Activated B cell treated with CpG ODN at 0.5 μM for 24 hours (primary cell): ENCODE measurements at places on chromosomes 5 and 9.

DNA sequence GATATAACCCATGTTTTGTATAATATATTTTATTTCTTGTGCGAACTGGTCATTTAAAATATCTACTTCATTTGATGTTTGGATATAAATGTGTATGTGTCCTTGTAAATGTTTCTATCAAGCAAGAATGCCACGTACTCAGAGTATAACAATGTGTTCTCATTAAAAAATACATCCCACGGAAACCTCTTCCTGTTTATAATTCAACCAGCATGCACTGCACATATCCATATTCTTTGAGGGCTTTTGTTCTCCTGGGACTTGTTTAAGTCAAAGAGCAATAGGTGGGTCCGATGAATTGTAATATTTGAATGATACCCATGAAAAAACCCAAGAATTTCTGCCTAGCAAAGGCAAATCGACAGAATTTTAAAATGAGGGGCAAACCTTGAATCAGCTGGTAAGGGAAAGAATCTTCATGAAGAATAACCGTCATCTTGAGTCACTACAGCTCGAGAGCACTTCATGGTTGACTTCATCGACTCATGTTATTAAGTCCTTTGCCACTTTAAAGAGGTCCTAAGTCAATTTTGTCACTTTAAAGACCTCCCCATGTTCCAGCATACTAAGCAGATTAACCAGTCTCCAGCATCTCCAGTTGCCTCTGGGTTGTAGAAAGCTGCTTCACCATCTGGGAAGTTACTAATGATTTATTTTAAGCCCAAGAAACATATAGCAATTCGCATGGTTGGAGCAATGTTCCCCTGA is 80.6 kb downstream of the NPR3 start:
- DNase-seq, result no peak

- no peak for DNase-seq
Observed at GRCh38 chr9:70602321-70603019, 188.0 kb upstream of the KLF9 start.

GRCh38 chr5:99922386-99922785 is 612.8 kb upstream of the FAM174A start:
- DNase-seq, result no peak

- no peak for DNase-seq
Observed at GRCh38 chr5:17216974-17217492, 398 bp upstream of the BASP1 start.

- DNase-seq, result no peak
Observed at GRCh38 chr9:79928661-79929223, 357.0 kb downstream of the TLE4 start.

GRCh38 chr5:94473936-94474335 is 144.5 kb downstream of the KIAA0825 start:
- DNase-seq, result no peak

GRCh38 chr5:152305525-152305924 is 99.6 kb downstream of the NMUR2 start:
- no peak for DNase-seq

- no peak for DNase-seq
Observed at GRCh38 chr5:75584641-75585040, 26.6 kb upstream of the ANKDD1B start.

DNA sequence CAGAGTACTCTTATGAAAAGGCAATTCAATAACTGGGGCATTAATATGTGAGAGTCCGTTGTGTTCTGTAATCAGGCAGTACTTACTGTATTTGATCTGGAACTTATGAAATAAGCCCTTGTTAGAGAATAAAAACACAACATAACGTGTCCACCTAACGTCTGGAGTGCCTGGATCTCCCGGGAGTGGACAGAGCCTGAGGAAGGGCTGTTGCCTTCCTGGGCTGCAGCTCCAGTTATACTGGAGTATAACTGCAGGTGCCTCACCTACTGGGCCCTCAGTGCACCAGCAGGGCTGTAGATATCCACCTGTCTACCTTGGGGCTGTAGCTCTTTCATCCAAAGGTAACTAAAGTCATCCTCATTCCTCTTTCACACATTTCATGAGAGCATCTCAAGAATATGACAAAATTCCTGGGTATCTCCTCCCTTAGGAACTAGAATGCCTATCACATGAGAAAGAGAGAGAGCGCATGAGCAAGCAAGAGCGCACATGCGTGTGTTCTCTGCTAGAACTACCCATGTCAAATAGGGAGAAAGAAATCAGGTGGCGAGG is 200.1 kb downstream of the GAPVD1 start:
- DNase-seq, result no peak

DNA sequence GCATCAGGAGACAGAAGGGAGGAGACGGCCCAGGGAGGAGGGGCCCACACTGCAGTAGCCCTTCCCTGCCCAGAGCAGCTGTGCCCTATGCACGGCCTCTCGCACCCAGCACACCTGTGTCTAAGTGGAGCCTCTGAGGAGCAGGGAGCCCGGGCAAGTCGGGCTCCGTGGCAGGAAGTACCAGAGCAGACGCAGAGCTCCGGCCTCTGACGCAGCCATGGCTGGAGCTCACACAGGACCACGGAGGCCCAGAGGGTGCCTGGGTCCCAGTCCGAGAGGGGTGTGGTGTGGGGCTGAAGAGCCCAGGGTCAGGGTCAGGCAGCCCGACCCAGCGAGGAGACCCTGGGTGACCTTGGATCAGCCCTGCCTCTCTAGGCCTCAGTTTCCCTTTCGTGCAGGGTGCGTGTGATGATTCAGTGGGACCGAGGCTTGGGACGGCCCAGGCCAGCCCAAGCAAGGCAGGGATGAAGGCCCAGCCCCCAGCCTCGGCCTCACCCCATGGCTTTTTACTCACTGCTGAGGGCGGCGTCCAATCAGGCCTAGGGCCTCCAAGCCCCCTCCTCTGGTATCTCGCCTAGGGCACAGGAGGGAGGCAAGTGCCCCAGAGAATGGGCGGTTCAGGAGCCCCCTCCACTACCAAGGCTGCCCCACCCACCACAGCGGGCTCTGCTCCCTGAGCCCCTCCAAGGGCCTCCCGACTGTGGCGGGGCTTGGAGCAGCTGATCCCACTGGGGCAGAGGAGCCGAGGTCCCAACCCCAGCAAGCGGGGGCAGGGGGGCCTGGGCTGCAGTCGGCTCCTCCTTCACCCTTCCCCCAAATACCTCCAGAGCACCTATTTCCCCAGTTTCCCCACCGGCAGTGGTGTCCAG is 4.3 kb upstream of the AGPAT2 start:
- DNase-seq, result no peak

DNA sequence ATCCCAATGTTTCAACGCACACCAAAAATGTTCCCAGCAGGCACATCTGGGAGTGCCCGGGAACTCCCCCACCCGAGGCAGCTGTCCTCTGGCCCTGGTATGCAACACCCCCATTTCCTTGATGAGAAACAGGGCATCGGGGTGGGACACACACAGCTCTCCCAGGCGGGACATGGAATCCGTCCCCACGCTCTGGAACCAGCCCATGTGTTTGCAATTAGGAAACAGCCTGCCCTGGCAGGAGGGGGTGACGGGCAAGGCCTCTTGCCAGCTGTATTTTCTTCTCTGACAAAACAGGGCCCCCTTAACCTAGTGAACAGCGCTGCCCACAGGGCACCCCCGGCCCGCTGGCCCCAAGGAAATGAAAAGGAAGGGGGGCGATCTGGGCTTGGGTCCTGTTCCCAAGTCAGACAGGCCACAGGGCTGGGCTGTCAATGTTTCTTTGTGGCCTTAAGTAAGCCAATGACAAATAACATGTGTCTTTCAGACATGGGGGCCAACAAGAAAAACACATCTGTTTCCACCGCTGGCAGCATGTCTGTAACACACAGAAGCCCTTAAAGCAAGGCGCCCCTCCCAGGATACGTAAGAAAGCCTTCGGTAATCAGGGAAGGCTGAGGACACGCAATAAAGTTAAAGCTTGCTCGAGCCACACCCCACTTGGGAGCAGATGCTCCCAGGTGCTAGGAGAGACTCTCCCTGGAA is 125.3 kb downstream of the ROR2 start:
- no peak for DNase-seq

GRCh38 chr5:170301981-170302652 is 4.5 kb upstream of the LCP2 start:
- DNase-seq, result no peak

DNA sequence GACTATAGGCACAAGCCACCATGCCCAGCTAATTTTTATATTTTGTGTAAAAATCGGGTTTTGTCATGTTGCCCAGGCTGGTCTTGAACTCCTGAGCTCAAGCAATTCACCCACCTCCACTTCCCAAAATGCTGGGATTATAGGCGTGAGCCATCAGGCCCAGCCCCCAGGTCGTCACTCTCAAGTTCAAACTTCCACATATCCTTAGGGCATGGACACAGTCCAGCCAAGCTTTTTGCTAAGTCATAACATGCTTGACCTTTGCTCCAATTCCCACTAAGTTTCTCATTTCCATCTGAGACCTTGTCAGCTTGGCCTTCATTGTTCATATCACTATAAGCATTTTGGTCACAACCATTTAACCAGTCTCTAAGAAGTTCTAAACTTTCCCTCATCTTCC is 43.9 kb upstream of the ARAP3 start:
- no peak for DNase-seq

DNA sequence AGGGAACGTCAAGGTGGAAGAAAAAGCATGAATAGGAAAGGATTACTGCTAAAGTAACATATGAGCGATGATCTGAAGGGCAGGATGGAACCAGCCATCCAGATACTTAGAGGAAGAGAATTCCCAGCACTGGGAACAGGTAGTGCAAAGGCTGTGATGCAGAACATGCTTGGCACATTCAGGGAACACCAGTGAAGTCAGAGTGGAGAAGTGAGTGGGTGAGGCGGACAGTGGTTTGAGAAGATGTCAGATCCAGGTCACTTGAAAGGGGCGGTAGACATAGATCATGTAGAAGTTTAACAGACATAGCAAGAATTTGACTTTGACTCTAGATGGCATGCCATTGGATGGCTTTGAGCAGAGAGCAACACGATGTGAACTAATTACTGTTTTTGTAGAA is 374.2 kb downstream of the PDE4D start:
- DNase-seq, result no peak

GRCh38 chr9:112059145-112059965 is 115.7 kb downstream of the SUSD1 start:
- DNase-seq, result no peak

GRCh38 chr9:75213765-75214164 is 125.5 kb downstream of the OSTF1 start:
- no peak for DNase-seq

DNA sequence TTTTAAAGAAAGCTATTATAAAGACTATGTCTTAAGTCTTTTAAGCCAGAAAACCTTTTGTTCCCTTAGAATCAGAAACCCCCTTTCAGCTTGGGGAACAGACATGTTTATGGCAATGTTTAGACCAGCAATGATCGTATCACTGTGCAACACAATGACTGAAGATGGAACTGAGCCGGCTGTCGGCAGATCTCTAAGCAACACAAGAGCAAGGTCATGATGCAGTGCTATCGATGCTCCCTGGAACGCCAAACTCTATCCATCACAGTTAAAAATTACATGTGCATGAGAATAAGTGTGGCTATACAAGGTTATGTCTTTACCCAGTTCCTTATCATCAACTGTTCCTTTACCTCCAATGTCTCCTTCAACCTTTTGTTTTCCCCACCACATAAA is 1.8 kb upstream of the RNF44 start:
- no peak for DNase-seq

DNA sequence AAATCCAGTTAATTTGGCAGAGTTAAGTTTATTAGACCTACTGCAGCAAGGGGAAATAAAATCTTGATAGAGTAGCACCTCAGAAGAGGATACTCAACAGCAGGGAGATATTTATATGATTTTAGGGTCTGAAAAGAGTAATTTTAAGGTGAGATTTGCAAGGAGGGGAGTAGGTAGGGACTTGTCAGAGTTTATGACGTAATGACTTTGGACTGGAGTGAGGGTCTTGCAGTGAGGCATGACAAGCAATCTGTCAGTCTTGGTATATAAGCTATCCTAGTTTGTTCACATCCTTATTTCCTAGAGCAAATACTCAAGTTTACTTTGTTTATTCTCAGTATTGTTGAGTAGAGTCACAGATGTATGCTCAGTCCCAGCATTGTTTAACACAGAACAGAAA is 722.6 kb downstream of the TLE4 start:
- no peak for DNase-seq

DNA sequence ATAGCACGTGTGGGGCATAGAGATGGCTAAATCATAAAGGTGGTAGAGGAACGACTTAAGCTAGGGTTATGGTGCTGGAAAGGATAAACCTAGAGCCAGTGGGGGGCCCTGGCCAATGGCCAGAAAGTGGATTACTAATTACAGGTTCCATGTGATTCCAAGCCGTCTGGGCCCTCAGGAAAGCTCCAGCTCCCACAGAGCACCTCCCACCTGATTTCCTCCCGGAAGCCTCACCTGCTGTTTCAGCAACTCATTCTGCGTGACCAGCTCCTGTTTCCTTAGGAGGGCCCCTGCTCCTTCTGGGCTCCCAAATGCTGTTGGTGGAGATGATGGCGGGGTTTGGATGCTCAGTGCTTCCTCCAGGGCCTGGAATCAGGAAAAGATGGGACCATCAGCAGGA is 16.2 kb downstream of the GPX3 start:
- no peak for DNase-seq

DNA sequence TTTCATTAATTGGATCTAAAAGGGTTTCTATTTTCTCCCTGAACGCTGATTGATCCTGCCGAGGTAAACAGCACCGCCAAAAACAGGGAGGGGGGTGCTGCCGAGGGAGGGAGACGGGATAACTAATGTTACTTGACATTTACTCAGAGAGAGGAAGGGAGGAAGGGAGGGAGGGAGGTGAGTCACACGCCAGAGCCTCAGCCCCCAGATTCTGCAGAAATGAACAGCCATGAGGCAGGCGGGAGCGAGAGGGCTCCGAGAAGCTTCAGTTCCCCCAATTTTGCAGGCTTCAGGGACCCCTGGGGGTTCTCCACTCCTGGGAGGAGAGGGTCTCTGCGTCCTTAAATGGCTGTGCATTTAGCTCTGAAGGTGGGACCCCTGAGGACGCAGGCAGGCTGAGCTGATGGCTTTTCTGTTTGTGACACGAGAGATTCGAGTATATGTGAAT is 59.1 kb upstream of the IER5L start:
- DNase-seq, result no peak

GRCh38 chr9:99488131-99489059 is 266.3 kb downstream of the SEC61B start:
- no peak for DNase-seq

GRCh38 chr5:132433141-132433540 is 57.4 kb downstream of the IRF1 start:
- DNase-seq, result no peak

DNA sequence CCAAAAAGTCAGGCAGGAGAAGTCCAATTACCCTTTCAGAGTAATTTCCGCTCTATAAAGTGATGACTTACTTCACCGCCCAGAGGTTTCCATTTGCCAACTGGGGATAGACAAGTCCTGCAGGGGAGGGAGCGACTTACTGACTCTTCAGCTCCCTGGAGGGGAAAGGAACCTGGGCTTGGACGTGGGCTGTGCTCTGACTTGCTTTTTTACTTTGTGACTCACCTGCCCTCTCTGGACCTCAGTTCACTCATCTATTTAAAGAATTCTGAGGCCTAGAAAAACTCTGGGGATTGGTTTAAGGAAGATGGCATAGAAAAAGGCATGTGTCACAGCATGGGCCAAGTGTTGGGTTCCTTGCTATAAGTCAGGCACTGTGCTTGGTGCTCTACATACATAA is 180.4 kb upstream of the TRIM32 start:
- DNase-seq, result no peak

GRCh38 chr5:9537223-9538141 is 8.4 kb downstream of the SEMA5A start:
- no peak for DNase-seq

GRCh38 chr9:31597977-31598376 is 786.5 kb upstream of the ACO1 start:
- DNase-seq, result no peak

GRCh38 chr9:119095072-119095471 is 274.2 kb downstream of the BRINP1 start:
- no peak for DNase-seq
